ENCODE measurements at places on chromosomes 4 and X. TPM values are rescaled to one million over a fixed set of nuclear protein-coding genes. Genes with fewer than 3 reads are reported as not detected.

Gene AKAP14
- not detected for total RNA-seq

Gene ADH7
- not detected for total RNA-seq

Gene ARHGAP36
- not detected for total RNA-seq

Gene NWD2
- total RNA-seq: not detected

Gene DCAF8L2
- not detected for total RNA-seq

Gene ENPP6
- not detected for total RNA-seq

Gene BRS3
- not detected for total RNA-seq

Gene ELK1
- total RNA-seq: 27.4 TPM

Gene GAGE12E
- not detected for total RNA-seq

Gene MTHFD2L
- 25.2 TPM for total RNA-seq

Gene NLGN3
- total RNA-seq: not detected

Gene PAK3
- 0.95 TPM for total RNA-seq

Gene BBS12
- total RNA-seq: 3.0 TPM

Gene SYTL5
- 0.04 TPM for total RNA-seq

Gene NUDT10
- total RNA-seq: 2.2 TPM

Gene ITIH6
- not detected for total RNA-seq

Gene DLG3
- 9.4 TPM for total RNA-seq

Gene FGFBP1
- 1,548 TPM for total RNA-seq

Gene MAGEC2
- not detected for total RNA-seq

Gene ARAP2
- total RNA-seq: 5.2 TPM

Gene ACSL1
- total RNA-seq: 11.4 TPM
